ENCODE measurements at places on chromosomes 11 and 22.

DNA sequence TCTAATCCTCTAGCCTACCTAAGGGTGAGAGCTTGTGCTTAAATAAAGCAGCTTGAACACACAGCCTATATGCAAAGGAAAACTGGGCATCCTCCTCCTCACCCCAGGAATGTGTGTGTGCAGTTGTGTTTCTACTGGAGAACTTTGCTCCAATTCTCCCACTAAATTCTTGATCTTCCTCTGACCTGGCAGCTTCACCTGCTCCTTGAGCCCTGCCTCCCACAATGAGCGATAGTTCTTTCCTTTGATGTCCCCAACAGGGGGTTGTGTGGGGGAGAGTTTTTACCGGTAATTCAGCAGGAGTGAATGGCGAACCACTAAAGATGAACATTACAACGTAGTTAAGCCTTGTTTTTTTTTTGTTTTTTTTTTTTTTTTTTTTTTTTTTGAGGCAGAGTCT lies 113.5 kb upstream of the RCN1 start:
- DNase-seq, result no peak

- no peak for DNase-seq
Measured at GRCh38 chr11:117872975-117873827, 3.3 kb downstream of the FXYD6 start.

GRCh38 chr11:116930177-116930576 lies 92.8 kb upstream of the APOA1 start:
- DNase-seq, result peak; percentile 15

DNA sequence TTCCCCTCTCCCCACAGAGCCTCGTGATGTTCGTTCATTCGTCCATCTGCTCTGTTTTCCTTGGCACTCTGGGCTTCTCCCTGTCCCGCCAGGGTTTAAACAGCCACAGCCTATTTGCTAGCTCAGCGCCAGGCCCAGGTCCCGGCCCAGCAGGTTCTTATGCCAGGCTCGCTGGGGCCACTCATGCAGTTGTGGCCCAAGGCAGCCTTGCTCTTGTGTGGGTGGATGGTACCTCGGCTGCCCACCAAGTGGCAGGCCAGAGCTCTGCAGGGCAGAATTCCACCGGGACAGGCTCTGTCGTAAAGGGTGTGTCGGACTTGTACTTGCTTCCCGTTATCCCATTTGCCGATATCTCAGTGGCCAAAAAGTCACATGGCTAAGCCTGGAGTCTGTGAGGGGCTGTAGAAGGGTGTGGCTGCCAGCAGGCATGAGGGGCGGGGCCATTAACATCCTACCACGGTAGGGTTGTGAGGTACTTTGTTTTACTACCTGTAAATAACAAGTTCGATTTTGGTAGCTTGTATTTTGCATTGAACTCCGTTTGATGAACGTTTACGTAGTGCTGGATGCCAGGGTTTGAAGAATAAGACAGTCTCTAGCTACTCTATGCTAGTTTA lies 7.9 kb downstream of the FAM118A start:
- DNase-seq, result no peak

GRCh38 chr11:32892355-32893092 lies at the start of gene QSER1:
Gene QSER1, plus strand, starts transcription at chr11:32892811. Its CDS starts 315 bp downstream, at chr11:32893126.
- peak; percentile 53 for DNase-seq
